ENCODE measurements at places on chromosomes 1 and 21.
A peak's percentile ranks its signal among the peaks of the same experiment; 100 is the strongest.

DNA sequence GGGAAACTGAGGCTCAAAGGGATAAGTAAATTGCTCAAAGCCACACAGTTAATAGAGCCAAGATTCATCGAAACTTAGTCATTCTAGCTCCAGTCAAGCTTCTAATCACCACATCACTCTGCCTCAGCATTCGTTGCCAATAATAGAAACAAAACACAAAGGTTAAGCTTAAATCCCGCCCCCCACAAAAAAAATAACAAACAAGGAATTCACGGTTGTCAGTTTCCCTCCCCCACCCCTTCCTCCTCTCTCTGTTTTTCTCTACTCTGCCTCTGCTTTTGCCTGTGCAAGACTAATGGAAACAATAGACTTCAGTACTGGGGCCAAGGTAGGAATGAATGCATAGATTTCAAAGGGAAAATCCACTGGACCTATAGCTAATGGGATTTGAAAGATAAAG lies 70.7 kb upstream of the ZNF644 start:
- no peak for DNase-seq

- no peak for DNase-seq
Observed at GRCh38 chr1:3928586-3928985, 28.5 kb upstream of the C1orf174 start.

- DNase-seq: peak; percentile 7
Observed at GRCh38 chr21:45270306-45270821, 17.3 kb downstream of the POFUT2 start.

GRCh38 chr1:213337025-213337678 lies 286.1 kb downstream of the RPS6KC1 start:
- no peak for DNase-seq

DNA sequence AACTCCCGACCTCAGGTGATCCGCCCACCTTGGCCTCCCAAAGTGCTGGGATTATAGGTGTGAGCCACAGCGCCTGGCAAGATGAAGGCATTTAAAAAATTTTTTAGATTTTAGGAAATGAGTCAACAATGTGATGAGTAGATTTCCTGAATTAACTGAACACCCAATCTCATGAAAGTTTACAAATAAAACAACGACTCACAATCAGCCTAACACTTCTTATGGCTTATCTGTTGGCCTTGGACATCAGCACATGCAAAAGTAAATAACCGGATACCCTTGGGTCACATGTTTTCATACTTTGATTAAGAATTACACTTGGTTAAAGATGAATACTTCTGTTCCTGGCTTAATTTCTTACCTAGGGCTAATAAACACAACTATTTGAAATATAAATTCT lies 3.0 kb downstream of the GNG12 start:
- peak; percentile 25 for DNase-seq

DNA sequence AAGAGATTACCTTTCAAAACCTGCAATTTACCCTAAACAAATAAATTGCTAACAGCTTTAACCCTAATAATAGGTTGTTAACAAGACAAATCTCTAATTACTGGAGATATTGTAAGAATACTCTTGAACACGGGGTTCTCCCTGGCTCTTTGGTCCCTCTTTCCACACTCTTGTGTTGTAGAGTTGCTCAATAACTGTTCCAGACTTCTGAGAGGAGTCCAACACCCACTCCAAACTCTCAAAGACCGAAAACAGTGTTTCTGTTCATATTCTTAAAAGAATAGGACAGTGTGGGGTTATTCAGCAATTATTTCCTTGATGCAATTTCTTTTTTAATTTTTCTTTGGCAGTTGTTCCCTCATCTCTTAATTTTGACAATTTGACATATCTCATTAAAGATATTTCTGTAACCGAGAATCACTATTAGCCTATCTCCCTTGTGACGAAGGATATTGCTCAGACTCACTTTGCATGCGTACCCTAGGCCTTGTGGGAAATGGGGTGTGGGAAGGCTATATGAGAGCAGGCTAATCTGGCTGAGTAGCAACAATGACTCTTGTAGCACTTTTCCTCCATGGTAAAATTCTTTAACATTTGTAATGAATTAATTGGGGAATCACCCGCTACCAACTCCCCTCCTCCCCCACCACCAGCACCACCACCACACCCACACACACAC lies 90.7 kb downstream of the SLC25A24 start:
- no peak for DNase-seq

GRCh38 chr21:19076031-19076430 lies 672.4 kb upstream of the TMPRSS15 start:
- DNase-seq: no peak

DNA sequence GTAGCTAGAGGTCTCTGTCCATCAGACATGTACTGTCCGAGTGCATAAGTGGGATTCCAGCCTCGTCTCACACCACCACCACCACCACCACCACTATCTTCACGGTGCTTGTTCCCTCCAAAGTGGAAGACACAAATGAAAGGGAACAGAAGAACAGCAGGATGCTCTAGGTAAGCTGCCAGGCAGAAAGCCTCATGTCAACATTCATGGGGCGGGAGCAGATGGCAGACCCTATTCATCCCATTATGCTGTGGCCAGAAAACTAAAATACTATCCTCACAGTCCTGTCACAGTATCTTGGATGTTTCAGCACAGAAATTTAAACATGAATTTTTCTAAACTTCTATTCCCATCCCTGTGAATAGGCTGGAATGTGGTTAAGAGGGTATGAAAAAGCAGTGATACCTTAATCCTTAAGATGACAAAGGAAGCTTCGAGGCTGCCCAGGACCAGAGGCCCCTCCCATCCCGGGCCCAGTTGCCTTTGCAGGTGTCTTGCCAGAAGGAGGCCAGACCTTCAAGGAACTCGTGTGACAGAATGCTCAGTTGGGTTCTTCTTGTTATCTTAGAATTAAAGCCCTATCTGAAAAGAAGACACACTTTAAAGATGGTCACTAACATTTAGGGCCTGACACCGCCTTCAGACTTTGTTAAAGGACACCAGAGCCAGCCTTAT lies 24.7 kb downstream of the APCS start:
- no peak for DNase-seq

GRCh38 chr1:65146908-65147423 lies 1.0 kb upstream of the AK4 start:
- DNase-seq: no peak

GRCh38 chr1:161921990-161922389 lies 101.7 kb downstream of the OLFML2B start:
- DNase-seq: peak; percentile 68

- no peak for DNase-seq
Observed at GRCh38 chr1:22139817-22140216, 3.1 kb downstream of the WNT4 start.

GRCh38 chr1:115052454-115053083 lies 22.9 kb downstream of the TSHB start:
- peak; percentile 35 for DNase-seq

DNA sequence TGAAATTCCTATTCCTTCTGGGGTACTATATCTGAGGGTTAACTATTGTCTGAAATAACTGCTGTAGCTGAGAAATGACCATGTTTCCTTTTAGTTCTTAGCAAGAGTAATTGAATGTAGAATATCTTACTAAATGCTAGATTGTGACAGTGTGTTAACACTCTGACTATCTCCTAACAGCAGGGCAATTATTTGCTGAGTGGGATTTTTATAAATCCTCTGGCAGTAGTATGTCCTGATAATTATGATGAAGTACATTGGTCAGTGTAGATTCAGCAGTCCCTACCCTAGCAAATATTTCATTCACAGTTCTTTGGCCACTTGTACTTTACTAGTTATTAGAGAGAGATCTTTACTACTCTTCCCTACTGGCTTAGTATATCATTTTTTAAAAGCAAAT lies 138.6 kb downstream of the SPATA17 start:
- no peak for DNase-seq

- peak; percentile 68 for DNase-seq
Observed at GRCh38 chr1:204894031-204894430, 23.4 kb downstream of the NFASC start.

- DNase-seq: no peak
Observed at GRCh38 chr1:64171246-64171645, 32.2 kb upstream of the UBE2U start.

DNA sequence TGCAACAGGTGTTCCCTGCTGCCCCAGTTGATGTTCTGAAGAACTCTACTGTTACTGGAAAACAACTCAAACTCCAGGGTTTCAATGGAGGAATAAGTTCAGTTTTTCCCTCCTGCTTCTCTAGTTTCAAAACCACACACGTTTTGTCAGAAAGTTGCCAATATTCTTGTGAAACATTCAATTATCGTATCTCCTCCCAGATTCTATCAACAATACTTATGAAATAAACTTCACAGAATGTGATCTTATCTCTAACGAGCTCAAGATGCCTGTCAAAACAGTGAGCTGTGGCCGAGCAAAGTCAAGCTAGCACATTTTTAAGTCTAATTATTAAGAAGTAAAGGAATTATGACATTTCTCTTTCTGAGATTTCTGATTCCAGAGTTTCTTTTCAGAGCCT lies 4.7 kb downstream of the OR2B11 start:
- no peak for DNase-seq

- no peak for DNase-seq
Observed at GRCh38 chr21:26282058-26282457, 111.5 kb upstream of the APP start.

DNA sequence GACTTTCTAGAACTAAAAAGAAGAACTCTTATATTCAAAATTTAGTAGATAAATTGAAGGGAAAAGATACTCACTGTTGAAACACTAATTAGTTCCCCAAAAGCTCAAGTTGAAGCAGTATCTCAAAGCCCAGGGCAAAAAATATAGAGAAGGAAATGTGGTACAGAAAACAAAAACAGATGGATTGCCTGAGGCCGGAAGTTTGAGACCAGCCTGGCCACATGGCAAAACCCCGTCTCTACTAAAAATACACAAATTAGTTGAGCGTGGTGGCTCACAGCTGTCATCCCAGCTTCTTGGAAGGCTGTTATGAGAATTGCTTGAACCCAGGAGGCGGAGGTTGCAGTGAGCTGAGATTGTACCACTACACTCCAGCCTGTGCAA lies 36.0 kb downstream of the FAM177B start:
- DNase-seq: peak; percentile 9

- no peak for DNase-seq
Observed at GRCh38 chr1:215772151-215772550, 205.0 kb downstream of the KCTD3 start.

- DNase-seq: no peak
Observed at GRCh38 chr1:216224233-216224632, 199.0 kb downstream of the USH2A start.

- DNase-seq: no peak
Observed at GRCh38 chr1:24062221-24062620, 49.7 kb downstream of the MYOM3 start.

DNA sequence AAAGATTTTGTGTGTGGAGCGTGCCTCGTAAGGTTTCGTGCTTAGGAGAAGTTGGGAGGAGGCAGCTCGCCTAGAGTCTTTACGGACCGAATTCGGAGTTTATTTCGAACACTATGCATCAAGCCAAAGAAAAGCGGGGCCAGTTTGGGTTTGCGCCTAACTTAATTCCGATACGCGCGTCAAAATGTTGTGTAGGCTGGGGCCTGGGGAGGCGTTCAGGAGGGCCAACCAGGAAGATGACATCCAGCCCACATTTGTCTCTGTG lies 6.4 kb downstream of the FOXD2 start:
- no peak for DNase-seq

DNA sequence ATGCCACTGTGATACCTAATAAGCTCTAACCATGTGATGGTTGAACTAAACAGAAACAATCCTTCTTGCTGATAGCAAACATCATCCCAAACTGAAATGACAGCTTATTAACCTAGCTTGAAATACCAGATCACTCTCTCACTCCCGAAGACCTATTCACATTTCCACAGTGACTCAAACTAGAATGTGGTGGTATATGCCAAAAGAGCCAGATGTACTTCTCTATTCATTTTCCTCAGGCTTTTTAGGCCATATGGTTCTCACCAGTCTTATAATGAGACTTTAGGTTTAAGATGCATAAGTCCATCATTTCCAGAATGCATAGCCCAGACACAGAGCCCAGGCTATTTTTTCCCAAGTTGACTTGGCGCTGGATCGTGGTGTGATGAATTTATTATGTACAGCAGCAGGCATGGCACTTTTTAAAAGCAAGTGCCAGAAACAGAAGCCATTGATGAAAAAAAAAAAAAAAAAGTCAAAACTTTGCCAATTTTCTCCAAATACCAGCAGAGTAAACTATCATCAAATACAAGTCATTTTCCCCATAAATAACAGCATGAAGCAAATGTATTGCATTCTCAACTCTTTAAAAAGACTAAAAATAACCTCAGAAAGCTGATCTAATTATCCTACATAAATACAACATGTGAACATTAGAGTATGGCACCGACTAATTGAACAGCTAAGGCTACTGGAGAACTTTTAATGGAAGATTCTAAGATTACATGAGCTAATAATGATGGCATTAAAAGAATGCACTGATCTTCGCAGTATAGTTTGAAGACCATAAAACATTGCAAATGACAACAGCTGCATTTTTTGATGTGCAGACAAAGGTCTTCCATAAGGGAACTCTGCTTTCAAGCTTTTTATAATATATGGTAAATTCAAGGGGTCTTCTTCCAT lies 365.4 kb downstream of the LRRIQ3 start:
- peak; percentile 62 for DNase-seq

DNA sequence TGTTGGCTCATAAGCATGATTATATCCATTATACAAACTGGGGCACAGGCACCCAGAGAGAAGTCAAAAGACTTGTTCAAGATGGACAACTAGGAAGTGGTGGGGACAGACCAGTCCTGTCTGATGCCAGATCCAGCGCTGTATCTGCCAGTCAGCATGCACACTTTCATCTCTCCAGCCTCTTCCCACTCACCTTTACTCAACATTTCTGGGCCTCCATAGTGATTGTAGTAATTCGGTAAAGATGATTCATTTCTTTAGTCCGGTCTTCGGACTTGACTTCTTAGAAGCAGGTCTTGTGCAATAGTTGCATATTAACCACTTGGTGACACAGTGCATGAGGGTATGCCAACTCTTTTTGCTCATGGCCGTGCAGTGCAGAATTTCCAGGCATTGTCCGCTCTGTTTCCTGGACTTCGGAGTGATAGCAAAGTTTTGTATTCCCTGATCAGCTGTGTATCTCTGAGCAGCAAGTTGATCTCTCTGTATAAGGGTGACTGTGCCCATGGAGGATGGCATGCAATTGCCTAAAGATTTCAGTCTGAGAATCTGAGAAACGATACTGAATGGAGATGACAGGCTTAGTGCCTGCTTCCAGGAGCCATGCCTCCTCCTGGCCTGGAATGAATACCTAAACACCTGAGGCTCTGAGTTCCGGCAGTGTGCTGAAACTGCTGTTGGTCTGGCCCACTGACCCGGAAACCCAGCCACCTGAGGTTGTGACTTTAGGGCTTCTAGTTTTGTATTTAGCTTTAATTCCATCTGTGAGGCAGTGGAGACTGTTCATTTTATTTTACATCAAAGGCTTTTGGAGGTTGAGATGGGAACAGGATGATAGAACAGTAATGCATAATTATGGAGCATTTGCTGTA lies 39.0 kb downstream of the GALNT2 start:
- peak; percentile 77 for DNase-seq

DNA sequence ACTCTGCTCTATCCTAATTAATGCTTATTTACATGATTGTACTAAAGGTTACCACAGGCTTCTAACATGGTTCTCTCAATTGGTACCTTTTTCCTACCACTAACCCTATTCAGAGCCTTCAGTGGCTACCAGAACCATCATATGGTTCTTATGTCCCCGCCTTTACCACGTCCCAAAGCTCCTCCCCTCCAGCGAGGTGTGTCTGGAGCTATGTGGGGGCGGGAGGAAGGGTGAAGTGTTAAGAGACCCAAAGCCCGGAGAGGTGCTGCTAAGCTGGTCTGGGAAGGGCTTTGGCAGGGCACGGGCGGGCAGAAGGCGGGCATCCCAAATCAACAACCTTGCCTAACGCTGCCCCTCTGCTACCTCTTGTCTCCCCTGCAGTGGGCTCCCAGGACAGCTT lies 10.0 kb downstream of the SPATA46 start:
- DNase-seq: no peak

Measured in AG10803 (cell line).